ENCODE measurements at places on chromosomes 2 and 18.

- no peak for DNase-seq
Measured at GRCh38 chr2:231803501-231804138, 17.4 kb downstream of the COPS7B start.

DNA sequence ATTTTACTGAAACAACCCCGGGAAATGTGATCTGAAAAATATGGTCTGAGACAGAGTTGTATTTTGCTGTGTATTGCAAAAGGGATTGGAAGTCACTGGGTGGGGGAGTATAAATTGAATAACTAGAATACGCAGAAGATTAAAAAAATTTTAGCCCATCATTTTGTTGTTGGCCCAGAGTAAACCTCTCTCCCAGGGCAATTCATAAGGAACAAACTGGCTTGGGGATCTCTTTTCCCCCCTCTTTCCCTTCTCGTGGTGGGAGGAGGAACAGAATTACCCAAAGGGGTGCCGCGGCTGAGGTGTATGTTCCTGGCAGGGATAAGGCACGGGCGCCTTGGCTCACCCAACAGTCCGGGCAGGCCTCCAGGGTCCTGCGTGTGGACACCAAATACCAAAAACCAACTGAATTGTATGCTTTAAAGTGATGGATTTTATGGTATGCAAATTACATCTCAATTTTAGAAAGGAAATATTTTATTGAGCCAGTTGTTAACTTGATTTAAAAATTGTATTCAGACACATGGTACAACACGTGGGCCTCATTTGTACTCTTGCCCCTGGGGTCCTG lies 121.2 kb upstream of the SPRED2 start:
- DNase-seq, result no peak

DNA sequence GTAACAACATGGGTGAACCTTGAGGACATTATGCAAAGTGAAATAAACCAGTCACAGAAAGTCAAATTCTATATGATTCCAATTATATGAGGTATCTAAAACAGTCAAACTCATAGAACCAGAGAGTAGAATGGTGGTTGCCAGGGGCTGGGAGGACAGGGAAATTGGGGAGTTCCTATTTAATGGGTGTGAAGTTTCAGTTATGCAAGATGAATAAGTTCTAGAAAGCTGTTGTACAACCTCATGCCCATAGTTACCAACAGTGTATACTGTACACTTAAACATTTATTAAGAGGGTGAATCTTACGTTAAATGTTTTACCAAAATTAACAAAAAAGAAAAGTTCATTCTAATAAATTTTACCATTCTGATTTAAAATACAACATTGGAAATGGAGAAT lies 92.7 kb upstream of the WDSUB1 start:
- no peak for DNase-seq

GRCh38 chr2:100142393-100142792 lies at the start of gene AFF3:
Gene AFF3 (minus strand): TSS chr2:100142590. CDS start chr2:100104454, 38,136 bp downstream.
- peak; percentile 4 for DNase-seq

DNA sequence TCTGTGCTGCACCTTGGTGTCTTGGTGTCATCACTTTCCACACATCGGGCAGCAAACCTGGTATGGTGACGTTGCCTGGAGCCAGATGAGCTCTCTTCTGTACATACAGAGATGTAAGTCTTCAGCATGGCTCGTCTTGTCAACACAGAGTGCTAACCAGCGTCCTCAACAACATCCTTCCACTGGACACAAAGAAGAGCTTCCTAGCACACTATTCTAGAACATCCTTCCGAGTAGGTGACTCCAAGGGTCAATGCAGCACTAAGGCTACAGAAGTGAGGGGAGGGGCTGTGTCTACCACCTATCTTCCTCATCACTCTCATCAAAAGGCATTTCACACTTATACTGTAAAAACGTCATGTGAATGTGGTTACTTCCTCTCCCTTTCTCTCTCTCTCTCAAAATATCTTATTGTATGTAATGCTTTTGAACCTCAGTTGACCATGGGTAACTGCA lies 108.1 kb upstream of the SLC1A4 start:
- DNase-seq, result no peak

GRCh38 chr2:72454189-72454588 lies 306.5 kb upstream of the CYP26B1 start:
- no peak for DNase-seq

GRCh38 chr18:54043484-54044251 lies 180.8 kb downstream of the MBD2 start:
- DNase-seq, result no peak

- no peak for DNase-seq
Measured at GRCh38 chr18:11520536-11520935, 88.9 kb upstream of the SLC35G4 start.

All from stimulated activated CD8-positive, alpha-beta memory T cell treated with anti-CD3 and anti-CD28 coated beads, Interleukin-7, amount 100 ng/mL, for 1 hour (primary cell).